LoVo (cell line): ENCODE measurements at places on chromosomes 7 and 10.
A peak's percentile ranks its signal among the peaks of the same experiment; 100 is the strongest.

- DNase-seq, result no peak
Measured at GRCh38 chr7:6379886-6380285, 67.9 kb downstream of the DAGLB start.

GRCh38 chr10:3418041-3418754, 245.6 kb upstream of the PITRM1 start:
- DNase-seq, result no peak

GRCh38 chr7:41504214-41504980, 198.5 kb downstream of the INHBA start:
- DNase-seq, result no peak

GRCh38 chr10:75994357-75995040, 563.1 kb downstream of the LRMDA start:
- no peak for DNase-seq

DNA sequence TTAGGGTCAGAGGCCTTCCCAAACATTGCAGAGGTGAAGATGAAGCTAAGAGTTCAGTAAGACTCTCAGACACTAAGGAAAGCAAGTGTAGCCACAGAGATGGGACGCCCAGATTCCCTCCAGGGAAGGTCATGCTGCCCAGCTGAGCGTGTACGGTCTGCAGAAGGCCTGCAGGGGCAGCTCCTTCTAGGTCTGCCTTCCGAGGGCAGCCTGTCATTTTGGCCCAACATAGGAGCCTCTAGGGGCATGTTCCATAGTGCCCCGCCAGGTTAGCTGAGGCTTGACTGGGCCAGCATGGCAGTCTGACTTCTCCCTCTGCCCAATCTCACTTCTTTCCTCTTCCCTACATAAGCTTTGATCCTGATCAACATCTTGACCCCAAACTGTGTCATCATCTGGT, 130.7 kb downstream of the PIP4K2A start:
- DNase-seq, result no peak

DNA sequence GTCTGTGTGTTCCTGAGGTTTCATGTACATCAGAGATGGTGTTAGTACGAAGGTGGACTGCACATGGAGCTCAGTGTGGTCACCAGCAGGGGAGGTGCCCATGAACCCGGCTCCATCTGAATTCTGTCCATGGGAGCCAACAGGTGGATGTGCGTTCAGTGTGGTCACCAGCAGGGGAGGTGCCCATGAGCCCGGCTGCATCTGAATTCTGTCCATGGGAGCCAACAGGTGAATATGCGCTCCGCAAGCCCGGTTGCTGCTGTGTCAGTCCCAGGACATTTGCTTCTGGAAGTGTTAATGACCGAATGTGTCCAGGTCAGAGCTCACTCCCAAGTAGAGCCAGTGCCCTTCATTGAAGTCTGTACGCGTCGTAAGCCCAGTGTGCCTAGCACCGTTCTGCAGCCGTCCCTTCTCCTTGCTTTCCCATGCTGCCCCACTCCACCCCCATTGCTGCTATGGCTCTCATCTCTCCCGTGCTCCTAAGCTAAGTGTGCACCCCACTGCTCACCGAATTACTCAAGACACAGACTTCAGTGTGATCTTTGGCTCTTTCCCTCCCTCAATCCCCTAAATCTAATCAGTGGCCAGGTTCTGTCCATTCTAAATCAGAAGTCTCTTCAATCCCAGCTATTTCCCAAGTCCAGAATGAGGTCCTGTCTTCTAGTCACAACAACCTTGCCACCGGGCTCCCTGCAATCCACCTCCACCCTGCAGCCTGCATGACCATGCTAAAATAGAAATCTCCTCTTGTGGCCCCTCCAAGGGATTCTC, 352.4 kb downstream of the TCERG1L start:
- DNase-seq, result no peak

GRCh38 chr7:691361-692045, 35.0 kb upstream of the DNAAF5 start:
- no peak for DNase-seq

GRCh38 chr7:44221231-44221791, 20.5 kb downstream of the YKT6 start:
- DNase-seq, result no peak

GRCh38 chr10:49220031-49220430, 31.8 kb upstream of the TMEM273 start:
- DNase-seq, result no peak

DNA sequence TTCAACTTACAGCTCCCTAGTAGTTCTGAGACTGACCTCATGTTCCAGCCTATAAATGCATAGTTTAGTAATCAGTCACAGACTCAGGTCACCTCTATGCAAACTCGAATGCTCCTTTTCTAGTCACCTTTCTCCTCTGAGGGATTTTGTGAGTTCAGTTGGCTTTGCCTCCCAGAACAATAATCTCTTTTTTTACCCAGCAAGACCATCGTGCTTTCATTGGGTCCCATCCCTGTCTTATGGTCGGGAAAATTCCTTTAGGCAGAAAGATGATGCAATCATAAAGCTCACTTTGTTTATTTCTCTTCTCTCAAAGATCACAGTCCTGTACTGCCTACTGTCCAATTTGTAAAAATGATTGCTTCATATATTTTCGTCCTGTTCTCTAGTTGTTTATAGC, 38.4 kb downstream of the TWIST1 start:
- DNase-seq, result peak; percentile 57

GRCh38 chr10:4698075-4698474, 127.9 kb upstream of the AKR1E2 start:
- no peak for DNase-seq

DNA sequence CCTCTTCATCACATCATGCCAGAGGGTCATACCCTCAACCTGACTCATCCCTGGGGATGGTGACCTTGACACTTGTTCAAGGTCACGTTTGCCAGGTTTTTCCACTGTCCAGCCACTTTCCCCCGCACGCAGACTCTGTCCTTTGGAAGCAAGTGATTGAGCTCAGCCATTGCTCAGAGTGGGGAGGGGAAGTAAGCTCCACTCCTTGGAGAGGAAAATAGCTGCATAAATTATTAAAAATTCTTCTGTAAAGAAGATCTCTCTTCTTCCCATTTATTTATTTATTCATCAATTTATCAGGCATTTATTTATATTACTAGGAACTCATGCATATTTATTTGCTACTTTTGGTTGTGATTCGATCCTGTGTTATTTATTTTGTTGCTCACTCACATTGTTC, 88.0 kb downstream of the GLRX3 start:
- no peak for DNase-seq

- no peak for DNase-seq
Measured at GRCh38 chr10:122240401-122240800, 30.7 kb upstream of the BTBD16 start.

DNA sequence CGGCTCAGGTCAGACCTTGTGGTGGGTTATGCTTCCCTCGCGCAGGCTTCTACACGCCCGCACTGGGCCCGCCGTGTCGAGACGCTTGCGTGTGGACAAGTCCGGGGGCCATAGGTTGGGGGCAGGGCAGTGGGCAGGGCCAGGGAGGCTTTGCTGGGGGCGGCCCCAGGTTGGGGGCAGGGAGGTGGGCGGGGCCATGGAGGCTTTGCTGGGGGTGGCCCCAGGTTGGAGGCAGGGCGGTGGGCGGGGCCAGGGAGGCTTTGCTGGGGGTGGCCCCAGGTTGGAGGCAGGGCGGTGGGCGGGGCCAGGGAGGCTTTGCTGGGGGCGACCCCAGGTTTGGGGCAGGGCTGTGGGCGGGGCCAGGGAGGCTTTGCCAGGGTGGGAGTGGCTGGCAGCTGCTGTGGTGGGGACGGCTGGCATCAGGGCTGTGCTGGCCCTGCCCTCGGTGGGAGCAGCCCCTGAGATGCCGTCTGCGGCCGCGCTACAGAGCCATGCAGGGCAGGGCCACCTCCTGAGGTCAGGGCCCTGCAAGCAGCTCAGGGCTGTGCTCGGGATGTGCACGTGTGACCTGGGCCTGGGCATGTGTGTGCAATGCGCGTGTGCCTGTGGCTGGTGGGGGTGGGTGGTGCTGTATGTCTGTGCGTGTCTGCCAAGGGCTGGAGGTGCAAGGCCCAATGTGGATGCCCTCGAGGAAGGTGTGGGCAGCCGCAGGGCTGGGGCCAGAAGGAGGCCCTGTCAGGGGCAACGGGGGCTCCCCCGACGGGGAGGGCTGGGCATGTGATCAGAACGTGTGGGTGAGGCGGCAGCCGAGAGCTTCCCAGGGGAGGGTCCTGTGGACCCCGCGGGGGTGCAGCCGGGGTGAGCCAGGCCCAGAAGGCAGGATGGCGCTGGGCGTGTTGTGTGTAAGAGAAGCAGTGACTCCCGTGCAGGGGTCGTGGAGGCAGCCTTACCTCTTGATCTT, 72.5 kb upstream of the NKX6-2 start:
- no peak for DNase-seq

GRCh38 chr10:110216240-110216639, 8.8 kb downstream of the MXI1 start:
- no peak for DNase-seq

- DNase-seq, result no peak
Measured at GRCh38 chr10:76902949-76903348, 734.7 kb downstream of the KCNMA1 start.

DNA sequence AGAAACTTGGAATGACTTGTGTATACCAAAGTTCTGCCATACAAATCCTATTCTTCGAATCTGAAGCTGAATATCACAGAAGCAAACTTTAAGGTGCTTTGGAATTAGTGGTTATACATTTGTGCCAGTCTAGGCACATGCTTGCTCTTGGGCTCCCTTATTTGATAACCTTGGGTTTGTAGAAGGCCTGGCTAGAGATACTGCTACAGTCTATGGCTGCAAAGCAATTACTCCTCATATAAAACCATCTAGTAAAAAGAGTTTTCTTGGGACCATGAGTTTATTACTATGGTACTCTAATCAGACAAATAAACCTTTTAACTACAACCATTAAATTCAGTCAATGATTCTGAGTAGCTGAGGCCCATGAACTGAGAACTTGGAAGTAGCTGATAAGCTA, 92.5 kb upstream of the SLC13A1 start:
- DNase-seq, result no peak

- DNase-seq, result no peak
Measured at GRCh38 chr10:67043041-67043440, 117.2 kb downstream of the LRRTM3 start.

- no peak for DNase-seq
Measured at GRCh38 chr7:74473116-74473515, 19.4 kb downstream of the GTF2IRD1 start.

- no peak for DNase-seq
Measured at GRCh38 chr7:2622869-2623697, 8.7 kb upstream of the TTYH3 start.

DNA sequence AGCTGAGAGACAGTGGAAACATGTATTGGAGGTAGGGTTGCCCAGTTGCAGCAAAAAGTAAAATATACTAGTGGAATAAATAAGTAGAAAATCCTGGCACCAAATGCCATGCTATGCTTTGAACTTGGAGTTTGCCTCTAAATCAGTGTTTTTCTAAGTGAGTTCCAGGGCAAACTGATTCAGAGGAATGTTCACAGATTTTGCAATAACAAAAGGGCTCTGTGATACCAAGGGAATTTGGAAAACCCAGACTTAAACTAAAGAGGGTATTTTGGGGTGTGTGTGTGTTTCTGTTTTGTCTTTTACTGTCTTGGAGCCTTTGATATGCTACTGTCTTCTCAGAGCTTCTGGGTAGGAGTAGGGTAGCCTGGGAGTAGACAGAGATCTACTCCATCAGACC, 39.9 kb downstream of the SLC26A4 start:
- DNase-seq, result no peak

GRCh38 chr10:132057191-132057681, 8.5 kb upstream of the JAKMIP3 start:
- DNase-seq, result no peak

- DNase-seq, result no peak
Measured at GRCh38 chr10:90424730-90425129, 433.1 kb downstream of the HTR7 start.

- no peak for DNase-seq
Measured at GRCh38 chr10:4470231-4470835, 355.7 kb upstream of the AKR1E2 start.

- DNase-seq, result no peak
Measured at GRCh38 chr10:48957361-48958151, 17.9 kb upstream of the LRRC18 start.
